Activated T-helper 1 cell treated with anti-CD3 and anti-CD28 coated beads, Interleukin-12 subunit alpha, Interleukin-12 subunit beta, Interleukin-2, Interleukin-4 antibody, amounts not matched to agents 30 ng/mL and 10 ng/mL and 1 ng/mL, durations not matched to agents 14 hours and 24 hours and 36 hours (primary cell): ENCODE measurements at places on chromosomes 2 and 18. TPM values are rescaled to one million over a fixed set of nuclear protein-coding genes. Genes with fewer than 3 reads are reported as not detected.
A peak's percentile ranks its signal among the peaks of the same experiment; 100 is the strongest.

- H3K4me3 ChIP-seq, result no peak overlapping the region
- no peaks in the 10 kb centered on the region for H3K27me3 ChIP-seq
- peak; percentile 62 for DNase-seq
- H3K27ac ChIP-seq, result peak overlapping the region; percentile 85
- peaks cover 33% of the 10 kb centered on the region for H3K4me1 ChIP-seq
- peaks cover 29% of the 10 kb centered on the region for H3K36me3 ChIP-seq
Observed at GRCh38 chr2:237744613-237745249, 53.8 kb upstream of the RBM44 start.

- no peaks in the 10 kb centered on the region for H3K4me1 ChIP-seq
- DNase-seq, result no peak
- H3K27me3 ChIP-seq, result peaks cover 3% of the 10 kb centered on the region
- H3K36me3 ChIP-seq, result no peaks in the 10 kb centered on the region
- no peak overlapping the region for H3K27ac ChIP-seq
Observed at GRCh38 chr2:160836755-160837154, 323.5 kb upstream of the TANK start.

RTP5 gene
- not detected in 2 replicates for total RNA-seq

MFSD6 gene
- 45.8 and 46.8 TPM in 2 replicates for total RNA-seq

FBXO15 gene
- 0.83 and 1.0 TPM in 2 replicates for total RNA-seq

AKAIN1 gene
- not detected in 2 replicates for total RNA-seq
